Pancreas (tissue), 10 donors: ENCODE measurements at places on chromosomes 1 and 21.

GRCh38 chr1:204361781-204362180 is 2.1 kb upstream of the PLEKHA6 start:
- no peak for DNase-seq

DNA sequence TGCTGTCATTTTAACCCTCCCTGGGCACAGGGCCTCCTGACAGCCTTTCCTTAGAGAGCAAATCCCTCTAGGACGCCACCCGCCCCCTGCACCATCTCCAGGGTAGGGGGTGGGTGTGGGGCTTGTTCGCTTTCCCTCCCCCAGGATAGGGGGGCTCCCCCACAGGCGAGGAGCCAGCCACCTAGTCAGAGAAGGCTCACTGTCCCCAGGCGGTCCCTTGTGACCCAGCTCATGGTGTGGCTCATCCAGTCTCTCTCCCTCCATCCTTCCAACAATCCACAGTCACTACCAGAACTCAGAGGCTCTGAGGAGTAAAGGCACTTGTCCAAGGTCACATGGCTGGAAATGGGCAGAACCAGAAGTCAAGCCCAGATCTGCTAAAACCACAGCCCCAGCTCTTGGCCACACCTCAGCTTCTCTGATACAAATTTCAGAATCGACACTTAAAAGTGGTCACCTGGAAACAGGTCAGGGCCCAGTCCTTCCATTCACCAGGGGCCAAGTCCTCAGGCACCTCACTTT is 89.8 kb downstream of the MRPL37 start:
- DNase-seq: no peak

- no peak for DNase-seq
These were observed 4.0 kb downstream of the SHISAL2A start for GRCh38 chr1:52636721-52637695.

- no peak for DNase-seq
These were observed 95.6 kb upstream of the C1orf87 start for GRCh38 chr1:60169206-60169605.

- DNase-seq: no peak
These were observed 110.9 kb downstream of the RUNX1 start for GRCh38 chr21:34938089-34938764.

GRCh38 chr1:41780322-41780721 is 138.4 kb downstream of the HIVEP3 start:
- DNase-seq: no peak

DNA sequence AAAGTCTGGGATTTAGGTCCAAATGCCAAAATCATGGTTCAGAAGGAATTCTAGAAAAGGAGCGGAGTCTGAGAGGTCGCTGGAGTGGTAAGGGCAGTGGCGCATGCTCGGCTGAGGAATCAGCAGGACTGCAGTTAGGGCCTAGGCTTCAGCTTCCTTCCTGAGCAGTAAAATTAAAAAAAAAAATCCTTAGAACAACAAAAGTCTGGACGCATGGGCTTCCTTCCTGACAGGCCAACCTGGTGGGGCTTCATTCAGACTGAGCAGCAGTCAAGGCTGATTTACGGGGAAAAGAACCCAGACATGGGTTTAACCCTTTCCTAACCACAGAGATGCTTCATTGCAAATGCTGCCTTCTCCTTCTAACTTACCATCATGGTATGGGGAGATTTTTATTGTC is 17.1 kb downstream of the RNF220 start:
- DNase-seq: no peak

GRCh38 chr1:212918824-212919223 is 31.5 kb upstream of the VASH2 start:
- DNase-seq: no peak

DNA sequence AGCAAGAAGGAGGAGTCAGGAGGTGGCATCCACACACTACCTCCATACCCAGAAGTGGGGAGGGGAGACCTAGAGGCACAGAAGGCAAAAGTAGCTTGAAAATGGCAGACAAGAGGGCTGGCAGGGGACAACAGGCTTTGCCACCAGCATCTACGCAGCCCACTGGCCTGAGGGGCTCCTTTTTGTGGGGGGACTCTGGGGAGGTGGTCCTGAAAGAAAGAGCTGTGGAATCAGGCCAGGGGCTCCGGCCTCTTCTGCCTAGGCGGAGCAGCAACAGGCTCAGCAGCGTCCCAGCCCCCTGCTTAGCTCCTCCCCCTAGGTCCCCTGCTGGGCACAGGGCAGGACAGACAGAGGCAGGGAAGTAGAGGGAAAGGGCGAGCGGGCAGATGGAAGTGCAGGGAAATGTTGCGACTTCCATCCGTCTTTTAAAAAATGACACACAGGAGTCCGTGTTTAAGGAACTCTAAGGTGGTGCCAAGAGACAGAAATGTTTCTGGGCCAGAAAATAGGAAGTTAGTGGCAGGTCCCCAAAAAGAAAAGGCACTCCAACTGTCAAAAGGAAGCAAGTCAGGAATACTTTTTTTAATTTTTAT is 10.0 kb upstream of the LEFTY2 start:
- no peak for DNase-seq

DNA sequence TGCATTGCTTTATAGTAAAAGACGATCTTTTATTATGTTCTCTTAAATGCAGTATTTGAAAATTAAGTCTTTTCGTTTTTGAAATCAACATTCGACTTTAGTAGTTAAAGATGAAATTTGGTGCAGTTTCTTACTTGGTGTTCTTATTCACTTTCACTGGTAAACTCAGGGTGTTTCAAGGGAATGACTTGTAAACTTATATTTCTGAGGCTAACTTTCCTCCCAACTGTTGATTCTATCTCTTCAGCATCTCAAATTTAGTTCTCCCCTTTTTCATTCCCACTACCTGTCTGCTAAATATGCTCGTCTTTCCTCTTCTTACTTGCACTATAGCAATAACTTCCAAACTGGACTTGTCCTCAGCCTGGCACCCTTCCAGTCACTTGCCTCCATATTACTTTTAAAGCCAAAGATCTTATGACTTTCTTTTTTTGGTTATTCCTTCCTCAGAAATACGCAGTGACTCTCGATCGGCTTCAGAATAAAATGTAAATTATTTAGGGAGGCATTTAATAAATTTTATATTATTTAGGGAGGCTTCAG is 988 bp downstream of the SLC35A3 start:
- no peak for DNase-seq

- DNase-seq: no peak
These were observed 63.2 kb downstream of the DIRAS3 start for GRCh38 chr1:67987046-67987799.

GRCh38 chr1:235567812-235568503 is 63.7 kb upstream of the B3GALNT2 start:
- no peak for DNase-seq

- no peak for DNase-seq
These were observed 53.2 kb upstream of the LYST start for GRCh38 chr1:235919833-235920441.

- no peak for DNase-seq
These were observed 116.2 kb downstream of the TGFBR3 start for GRCh38 chr1:91769742-91770141.

GRCh38 chr1:34987018-34987417 is 1.9 kb upstream of the TMEM35B start:
- DNase-seq: no peak

DNA sequence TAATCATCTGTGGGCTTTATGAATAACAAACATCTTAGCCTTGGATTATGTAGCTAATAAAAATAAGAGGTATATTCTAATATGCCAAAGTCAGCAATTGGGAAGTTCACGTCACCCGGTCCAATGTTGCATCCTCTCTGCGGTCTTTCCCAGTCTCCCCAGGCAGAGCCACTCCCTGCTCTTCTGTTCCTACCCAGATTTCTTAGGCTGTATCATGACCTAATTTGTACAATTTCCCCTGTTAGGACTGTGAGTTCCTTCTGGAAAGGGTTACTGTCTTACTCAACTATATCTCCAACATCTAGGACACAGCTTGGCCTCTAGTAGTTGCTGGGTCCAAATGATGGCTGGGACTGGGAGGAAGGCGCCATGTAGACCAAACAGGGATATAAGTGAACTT is 29.8 kb upstream of the C1orf198 start:
- no peak for DNase-seq

- no peak for DNase-seq
These were observed 57.8 kb downstream of the TMEM53 start for GRCh38 chr1:44616284-44616990.

- DNase-seq: no peak
These were observed 6.9 kb downstream of the PINK1 start for GRCh38 chr1:20640183-20640597.

DNA sequence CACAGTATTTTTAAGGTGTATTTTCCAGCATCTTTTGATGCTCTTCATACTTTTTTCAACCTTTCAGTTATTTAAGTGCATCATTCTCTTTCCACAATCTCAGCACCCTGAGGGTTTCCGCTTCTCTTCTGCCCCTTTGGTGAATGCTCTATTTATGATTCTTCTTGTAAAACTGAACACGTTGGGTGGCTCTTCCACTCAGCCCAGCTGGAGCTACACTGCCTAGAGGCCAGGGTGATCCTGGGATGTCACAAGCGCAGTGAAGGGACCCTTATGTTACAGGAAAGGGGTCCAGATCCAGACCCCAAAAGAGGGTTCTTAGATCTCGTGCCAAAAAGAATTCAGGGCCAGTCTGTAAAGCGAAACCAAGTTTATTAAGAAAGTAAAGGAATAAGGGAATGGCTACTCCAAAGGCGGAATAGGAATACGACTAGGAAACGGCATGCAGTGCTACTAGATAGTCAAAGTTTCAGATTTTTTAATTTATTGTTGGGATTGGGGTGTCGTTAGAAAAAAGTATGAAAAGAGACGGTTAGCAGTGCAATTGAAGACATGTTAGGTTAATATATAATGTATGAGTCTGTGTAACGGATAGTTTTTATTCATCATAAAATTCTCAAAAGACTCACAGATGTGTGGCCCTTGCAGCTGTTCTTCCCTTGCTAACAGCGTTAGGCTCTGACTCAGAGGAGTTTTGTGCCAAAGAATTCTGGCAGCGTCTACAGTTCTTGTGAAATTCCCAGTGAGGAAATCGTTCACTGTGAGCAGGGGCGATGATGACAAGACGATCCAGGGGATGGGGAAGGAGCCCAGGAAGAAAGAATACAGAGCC is 14.4 kb upstream of the ERVH48-1 start:
- peak; percentile 74 for DNase-seq

DNA sequence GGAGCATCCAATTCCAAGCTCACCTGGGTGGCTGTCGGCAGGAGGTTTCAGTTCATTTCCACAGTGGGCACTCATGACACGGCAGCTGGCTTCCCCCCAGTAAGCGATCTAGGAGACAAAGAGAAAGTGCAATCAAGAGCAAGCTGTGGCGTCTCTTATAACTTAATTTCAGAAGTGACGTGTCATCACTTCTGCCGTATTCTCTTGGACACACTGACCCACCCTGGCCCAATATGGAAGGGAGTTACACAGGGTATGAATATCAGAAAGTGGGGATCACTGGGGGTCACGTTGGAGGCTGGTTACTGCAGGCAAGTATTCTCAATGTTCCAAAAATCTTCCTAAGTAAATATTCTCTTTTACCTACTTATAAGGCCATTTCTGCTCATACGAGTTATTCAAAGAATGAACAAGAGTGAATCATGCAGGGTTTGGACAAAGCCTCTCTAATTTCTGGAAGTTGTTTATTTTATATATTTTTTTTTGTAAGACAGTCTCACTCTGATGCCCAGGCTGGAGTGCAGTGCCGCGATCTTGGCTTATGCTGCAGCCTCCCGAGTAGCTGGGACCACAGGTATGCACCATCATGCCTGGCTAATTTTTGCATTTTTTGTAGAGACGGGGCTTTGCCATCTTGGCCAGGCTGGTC is 46.5 kb upstream of the GREM2 start:
- no peak for DNase-seq

DNA sequence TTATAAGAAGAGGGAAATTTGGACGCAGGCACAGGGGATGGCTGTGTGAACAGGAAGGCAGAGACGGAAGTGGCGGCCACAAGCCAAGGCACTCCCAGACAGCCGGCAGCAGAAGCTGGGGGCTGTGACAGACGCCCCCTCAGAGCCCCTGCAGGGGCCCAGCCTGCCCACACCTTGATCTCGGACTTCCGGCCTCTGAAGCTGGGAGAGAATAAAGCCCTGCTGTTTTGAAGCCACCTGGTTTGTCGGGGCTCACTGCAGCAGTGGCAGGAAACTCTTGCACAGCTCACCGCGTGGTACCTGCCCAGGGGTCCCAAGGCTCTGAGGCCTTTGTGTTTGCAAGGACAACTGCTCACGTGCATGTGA is 13.7 kb downstream of the MEGF6 start:
- DNase-seq: no peak

DNA sequence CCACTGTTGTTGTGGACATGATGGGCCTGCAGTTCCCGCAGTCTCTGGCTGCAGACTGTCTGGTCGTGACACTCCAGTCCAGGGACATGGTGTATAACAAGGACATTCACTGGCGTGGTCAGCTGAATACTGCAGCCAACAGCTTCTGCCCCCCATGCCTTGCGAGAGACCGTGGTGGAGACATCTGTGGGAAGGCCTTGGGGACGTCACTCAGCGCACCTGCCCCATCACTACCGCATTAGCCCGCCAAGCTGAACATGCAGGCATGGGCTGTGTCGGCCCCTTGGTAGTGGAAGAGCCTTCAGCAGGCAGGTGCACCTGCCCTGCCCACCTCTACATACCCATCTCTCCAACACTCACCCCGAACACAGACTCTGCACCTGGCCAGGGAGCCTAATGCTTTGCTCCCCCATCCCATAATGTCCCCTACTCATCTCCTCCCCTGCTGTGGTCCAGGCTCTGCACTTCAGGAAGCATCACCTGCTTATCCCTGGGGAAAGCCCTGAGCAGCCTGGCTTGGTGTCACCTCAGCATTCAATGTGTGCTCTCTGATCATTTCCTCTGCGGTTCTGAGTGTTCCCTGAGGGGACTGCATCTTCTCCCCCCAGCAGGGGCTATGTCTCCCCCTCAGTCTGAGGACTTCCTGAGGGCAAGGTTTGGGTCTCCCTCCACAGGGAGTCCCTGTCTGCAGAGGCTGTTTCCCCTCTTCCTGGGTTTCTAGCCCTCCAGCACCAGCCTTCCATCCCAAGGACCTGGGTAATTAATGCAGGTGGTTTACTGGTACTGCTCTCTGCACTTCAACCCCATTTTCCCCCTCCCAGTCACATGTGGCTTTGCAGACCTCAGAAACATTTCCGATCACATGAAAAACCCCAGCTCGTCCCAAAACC is 3.2 kb downstream of the PGLYRP4 start:
- DNase-seq: no peak

DNA sequence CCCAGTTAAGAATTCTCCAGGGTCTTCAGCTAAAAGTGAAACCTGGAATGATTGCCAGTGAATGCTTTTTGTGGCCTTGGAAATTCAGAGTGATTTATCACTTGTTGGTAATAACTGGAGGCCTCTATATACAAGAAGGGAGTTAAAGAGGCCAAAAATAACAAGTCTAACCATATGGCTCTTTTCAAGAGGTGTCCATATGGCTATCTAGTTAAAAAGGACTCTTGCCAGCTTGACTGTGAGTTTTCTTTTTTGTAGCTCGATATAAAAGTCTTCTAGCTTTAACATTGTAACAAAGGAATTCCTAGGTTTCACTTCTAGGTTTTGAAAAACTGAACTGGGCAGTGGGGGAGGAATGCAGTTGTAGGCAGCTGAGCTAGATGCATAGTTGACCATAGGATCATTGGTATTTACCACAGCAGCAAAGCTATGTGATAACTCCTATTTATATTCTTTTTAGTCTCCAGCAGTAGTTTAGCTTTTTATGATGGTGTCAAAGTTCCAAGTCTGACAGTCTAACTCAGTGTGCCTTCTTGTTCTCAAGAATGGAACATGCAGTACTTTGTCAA is 44.4 kb downstream of the CACHD1 start:
- no peak for DNase-seq

- no peak for DNase-seq
These were observed 31.2 kb downstream of the SDC3 start for GRCh38 chr1:30877205-30877912.
